ENCODE measurements at places on chromosomes 4 and X.

GRCh38 chrX:150421816-150422215, 58.7 kb downstream of the MAMLD1 start:
- H3K4me1 ChIP-seq = no peaks in the 10 kb centered on the region
- H3K27ac ChIP-seq = no peak overlapping the region
- H3K36me3 ChIP-seq = no peaks in the 10 kb centered on the region
- no peaks in the 10 kb centered on the region for H3K27me3 ChIP-seq
- no peak for DNase-seq

DNA sequence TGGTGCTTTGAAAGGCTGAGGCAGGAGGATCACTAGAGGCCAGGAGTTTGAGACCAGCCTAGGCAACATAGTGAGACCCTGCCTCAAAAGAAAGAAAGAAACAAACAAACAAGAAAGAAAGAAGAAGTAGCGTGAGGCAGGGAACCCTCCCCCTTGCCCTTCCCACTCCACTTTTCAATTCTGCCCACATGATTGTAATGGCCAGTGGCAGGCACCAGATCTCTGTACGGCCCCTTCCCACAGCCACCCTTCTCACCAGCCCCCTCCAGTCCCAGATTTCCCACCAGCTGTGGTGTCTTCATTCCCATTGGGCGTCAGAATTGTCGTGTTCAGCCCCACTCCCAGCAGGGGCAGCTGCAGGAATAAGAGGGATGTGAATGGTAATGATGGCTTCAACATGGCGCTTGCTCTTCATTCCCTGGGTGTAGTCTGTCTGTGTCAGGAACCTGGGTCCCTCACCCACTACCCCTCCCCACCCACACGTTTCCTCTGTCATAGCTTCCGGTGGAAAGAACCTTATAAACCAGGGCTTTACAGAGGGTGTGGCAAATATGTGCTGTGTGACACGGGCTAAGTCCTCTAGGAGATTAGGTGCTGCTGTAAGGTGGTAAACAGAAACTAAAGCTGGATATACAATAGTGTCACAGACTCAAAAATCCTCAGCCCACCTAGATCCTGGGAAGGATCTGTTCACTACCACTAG, at the start of gene IL2RG:
Gene IL2RG, minus strand, starts transcription at position 437 of the 703 bp plus-strand sequence. Its CDS starts 38 bp downstream, at position 399.
- no peaks in the 10 kb centered on the region for H3K36me3 ChIP-seq
- H3K27ac ChIP-seq = peak within 1 kb of the TSS; percentile 46
- H3K4me3 ChIP-seq = peak within 1 kb of the TSS; percentile 52
- H3K27me3 ChIP-seq = no peaks in the 10 kb centered on the region

DNA sequence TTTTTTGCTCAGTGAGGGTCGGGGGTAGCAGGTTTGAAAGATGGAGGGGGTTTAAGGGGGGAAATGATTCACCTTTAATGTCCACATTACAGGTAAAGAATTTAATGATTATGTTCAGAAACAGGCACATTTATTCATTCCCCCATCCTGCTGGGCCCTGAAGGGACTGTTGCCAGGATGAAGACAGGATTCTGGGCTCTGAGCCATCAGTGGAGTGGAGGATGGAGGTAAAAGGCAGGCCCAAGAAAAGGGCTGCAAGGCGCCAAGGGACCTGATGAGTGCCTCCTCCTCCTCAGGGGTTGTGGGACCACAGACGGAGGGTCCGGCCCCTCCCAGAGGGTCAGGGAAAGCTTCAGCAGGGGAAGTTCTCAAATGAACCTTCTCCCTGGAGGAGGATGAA, 40.4 kb upstream of the PROM1 start:
- H3K36me3 ChIP-seq = no peaks in the 10 kb centered on the region
- no peaks in the 10 kb centered on the region for H3K27me3 ChIP-seq

- no peaks in the 10 kb centered on the region for H3K4me1 ChIP-seq
- H3K27me3 ChIP-seq = no peaks in the 10 kb centered on the region
- no peak for DNase-seq
- no peaks in the 10 kb centered on the region for H3K36me3 ChIP-seq
- H3K4me3 ChIP-seq = no peak overlapping the region
These were observed 142.2 kb upstream of the EOLA2 start for GRCh38 chrX:150080497-150080896.

- H3K4me1 ChIP-seq = no peaks in the 10 kb centered on the region
- H3K27me3 ChIP-seq = no peaks in the 10 kb centered on the region
- H3K4me3 ChIP-seq = no peak overlapping the region
- no peak overlapping the region for H3K27ac ChIP-seq
- DNase-seq = no peak
- no peaks in the 10 kb centered on the region for H3K36me3 ChIP-seq
These were observed 43.2 kb upstream of the PITX2 start for GRCh38 chr4:110666030-110666429.

DNA sequence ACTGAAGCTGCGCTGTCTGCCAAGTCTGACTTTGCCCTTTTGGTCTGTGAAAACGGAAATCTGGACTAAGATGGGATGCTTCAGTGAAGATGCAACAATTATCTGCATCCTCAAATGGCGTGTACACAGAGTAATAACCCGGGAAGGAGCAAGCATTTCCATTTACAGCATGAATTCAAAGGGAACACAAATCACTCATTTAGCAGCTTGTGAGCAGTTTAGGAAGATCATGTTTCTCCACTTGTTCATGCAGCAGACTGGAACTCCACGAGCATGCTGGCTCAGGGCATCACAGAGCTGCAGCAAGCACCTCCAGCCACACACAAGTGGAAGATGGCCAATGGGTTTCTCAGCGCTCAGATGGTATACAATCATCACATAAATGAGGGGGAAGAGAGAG, 175.5 kb downstream of the NLGN4X start:
- H3K27ac ChIP-seq = no peak overlapping the region
- DNase-seq = no peak
- no peaks in the 10 kb centered on the region for H3K4me1 ChIP-seq
- H3K4me3 ChIP-seq = no peak overlapping the region
- H3K36me3 ChIP-seq = no peaks in the 10 kb centered on the region
- H3K27me3 ChIP-seq = no peaks in the 10 kb centered on the region

DNA sequence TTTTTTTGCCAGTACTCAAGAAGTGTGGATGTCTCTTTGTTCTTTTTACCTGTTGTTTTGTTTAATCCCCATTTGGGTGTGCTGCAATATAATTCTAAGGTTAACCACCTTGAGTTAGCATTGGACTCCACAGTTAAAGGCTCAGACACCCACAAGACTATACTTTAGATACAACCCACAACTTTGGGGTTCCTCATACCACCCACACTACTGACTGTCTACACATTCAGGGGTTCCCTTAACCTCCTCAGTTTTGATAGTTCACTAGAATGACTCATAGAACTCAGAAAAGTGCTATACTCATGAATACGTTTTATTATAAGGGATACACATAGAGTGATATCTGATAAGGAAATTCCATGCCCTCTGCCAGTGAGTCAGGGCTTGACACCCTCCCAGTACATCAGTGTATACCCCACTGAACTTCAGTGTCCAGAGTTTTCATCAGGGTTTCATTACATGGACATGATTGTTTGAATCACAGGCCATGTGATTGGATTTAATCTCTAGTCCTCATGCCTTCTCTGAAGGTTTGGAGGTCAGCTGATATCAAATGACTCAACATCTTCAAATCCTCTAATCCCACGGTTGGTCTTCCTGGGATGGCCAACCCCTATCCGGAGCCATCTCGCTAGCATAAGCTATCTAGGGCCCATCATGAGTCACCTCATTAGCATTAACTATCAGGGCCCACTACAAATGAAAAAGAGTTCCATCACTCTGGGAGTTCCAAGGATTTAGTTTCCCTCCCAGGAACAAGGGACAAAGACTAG, 357.7 kb upstream of the EMCN start:
- DNase-seq = no peak
- H3K36me3 ChIP-seq = no peaks in the 10 kb centered on the region
- no peak overlapping the region for H3K27ac ChIP-seq
- no peak overlapping the region for H3K4me3 ChIP-seq

- H3K36me3 ChIP-seq = peaks cover 31% of the 10 kb centered on the region
- DNase-seq = no peak
- H3K27me3 ChIP-seq = no peaks in the 10 kb centered on the region
- no peak overlapping the region for H3K4me3 ChIP-seq
- H3K4me1 ChIP-seq = peaks cover 14% of the 10 kb centered on the region
These were observed 22.3 kb downstream of the CTBP1 start for GRCh38 chr4:1226598-1226997.

GRCh38 chr4:140736669-140737343, 19.4 kb downstream of the TBC1D9 start:
- DNase-seq = no peak
- no peaks in the 10 kb centered on the region for H3K27me3 ChIP-seq
- H3K4me1 ChIP-seq = no peaks in the 10 kb centered on the region
- no peaks in the 10 kb centered on the region for H3K36me3 ChIP-seq
- H3K4me3 ChIP-seq = no peak overlapping the region

- H3K4me1 ChIP-seq = no peaks in the 10 kb centered on the region
- DNase-seq = no peak
- H3K27me3 ChIP-seq = no peaks in the 10 kb centered on the region
These were observed 294.9 kb upstream of the ZCCHC13 start for GRCh38 chrX:74009041-74009440.

- no peaks in the 10 kb centered on the region for H3K36me3 ChIP-seq
- H3K27me3 ChIP-seq = no peaks in the 10 kb centered on the region
- no peak for DNase-seq
These were observed 914.2 kb upstream of the LCORL start for GRCh38 chr4:18935659-18936345.

DNA sequence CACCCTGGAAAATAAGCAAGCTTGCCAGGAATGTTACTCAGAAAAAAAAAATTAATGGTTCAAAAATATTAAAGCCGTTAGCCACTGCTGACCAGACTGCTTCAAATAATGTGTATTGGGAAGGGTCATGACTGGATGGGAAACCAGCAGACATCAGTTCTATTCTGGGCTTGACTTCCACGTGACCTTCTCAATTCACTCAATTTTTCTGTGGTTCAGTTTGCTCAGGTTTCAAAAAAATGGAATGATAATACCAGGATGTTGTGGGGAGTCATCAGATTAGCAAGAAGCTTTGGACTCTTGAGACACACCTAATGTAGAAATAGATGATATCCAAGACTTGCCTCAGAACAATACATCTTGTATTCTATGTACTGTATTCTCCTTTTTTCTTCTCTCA, 541.9 kb upstream of the BOD1L1 start:
- H3K36me3 ChIP-seq = no peaks in the 10 kb centered on the region
- H3K27ac ChIP-seq = no peak overlapping the region
- no peak overlapping the region for H3K4me3 ChIP-seq
- H3K27me3 ChIP-seq = no peaks in the 10 kb centered on the region

- no peak for DNase-seq
- H3K27me3 ChIP-seq = no peaks in the 10 kb centered on the region
- H3K4me1 ChIP-seq = no peaks in the 10 kb centered on the region
- no peaks in the 10 kb centered on the region for H3K36me3 ChIP-seq
These were observed 788.9 kb downstream of the RPA4 start for GRCh38 chrX:97672608-97673007.

DNA sequence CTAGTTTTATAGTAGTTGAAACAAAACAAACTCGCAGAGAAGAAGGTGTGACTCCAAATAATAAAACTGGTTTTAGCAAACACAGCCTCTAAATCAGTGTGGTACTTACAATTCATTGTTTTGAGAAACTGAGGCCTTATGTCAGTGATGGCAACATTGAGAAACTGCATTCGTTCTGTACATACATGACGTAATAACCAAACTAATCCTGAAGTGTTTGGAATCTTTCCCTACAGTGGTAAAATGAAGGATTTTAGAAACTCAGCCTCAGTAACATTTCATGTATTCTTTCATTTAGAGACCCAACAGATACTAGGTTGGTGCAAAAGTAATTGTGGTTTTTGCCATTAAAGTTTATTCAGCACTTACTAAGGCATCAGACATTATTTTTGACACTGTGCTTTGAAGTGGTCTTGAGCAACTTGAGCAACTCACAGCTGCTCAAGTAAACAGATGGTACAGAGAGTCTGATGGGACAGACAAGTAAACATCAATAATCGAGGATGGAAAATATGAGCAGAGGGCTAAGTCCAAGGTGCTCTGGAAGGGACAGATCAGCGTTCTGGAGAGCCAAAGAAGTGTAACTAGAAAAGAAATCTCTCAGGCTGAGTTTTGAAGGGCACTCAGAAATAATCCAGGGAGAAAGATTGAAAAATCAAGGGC, 390.8 kb upstream of the BOD1L1 start:
- no peaks in the 10 kb centered on the region for H3K27me3 ChIP-seq
- H3K36me3 ChIP-seq = no peaks in the 10 kb centered on the region
- H3K27ac ChIP-seq = no peak overlapping the region

DNA sequence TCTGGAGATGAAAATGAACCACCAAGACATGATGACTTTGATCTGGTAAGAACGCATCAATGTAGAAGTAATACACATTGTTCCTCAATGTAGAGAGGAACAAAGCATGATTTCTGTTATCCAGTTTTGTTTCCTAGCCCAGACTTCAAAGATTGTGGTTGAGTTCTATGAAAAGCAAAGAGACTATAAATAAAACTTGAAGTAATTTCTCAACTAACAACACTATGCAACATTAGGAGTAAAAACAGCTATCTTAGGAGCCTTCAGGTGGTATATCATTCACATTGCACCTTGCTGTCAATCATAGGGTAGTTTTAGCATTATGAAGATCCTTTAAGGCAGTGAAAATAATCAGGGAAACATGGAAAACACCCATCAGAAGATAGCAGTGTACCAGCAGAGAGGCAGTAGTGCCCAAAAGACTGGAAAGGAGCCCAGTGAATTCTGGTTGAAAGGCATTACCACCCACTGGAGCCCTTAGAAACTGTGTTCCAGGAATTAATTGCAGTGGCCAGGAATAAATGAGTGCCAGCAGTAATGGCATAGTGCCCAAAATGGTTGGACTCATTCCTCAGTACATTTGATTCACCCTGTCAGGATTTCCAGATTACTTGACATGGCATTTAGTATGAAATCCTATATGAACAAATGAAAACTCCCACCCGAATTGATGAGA, 300.7 kb upstream of the CXXC4 start:
- H3K4me3 ChIP-seq = no peak overlapping the region
- no peaks in the 10 kb centered on the region for H3K36me3 ChIP-seq
- no peaks in the 10 kb centered on the region for H3K4me1 ChIP-seq

All from esophagus squamous epithelium (tissue), 5 donors.